ENCODE measurements at places on chromosomes 5 and 9. TPM values are rescaled to one million over a fixed set of nuclear protein-coding genes. Genes with fewer than 3 reads are reported as not detected.

- DNase-seq: no peak
Observed at GRCh38 chr5:73464016-73464745, 15.6 kb upstream of the FOXD1 start.

RPP25L gene
- total RNA-seq: 7.2 TPM

KIF4B gene
- not detected for total RNA-seq

DNA sequence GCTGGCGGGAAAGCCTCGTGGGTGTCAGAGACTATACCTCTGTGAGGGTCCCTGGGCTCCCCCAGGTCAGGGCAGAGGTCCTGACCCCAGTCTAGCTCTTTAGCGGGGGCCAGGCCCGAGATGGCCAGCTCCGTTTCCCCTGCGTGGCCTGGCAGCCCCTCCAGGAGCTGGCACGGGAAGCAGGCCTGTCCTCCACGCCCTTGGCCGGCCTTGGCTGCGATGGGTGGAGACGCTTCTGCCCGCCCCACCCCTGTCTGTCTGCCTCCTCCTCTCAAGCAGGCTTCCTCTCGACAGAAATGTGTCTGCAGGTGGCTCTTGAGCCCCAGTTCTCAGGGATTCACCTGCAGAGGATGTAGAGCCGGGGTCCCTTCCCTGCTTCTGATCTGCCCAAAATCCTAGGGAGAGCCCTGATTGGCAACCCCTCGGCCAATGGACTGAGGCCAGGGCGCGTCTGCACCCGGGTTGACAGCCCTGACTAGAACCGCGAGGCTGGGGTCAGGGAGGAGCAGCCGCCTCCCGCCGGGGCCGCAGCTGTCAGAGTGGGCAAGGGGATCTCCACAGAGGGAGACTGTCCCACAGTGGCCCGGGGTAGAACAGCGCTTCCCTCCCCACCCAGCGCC is 2.6 kb upstream of the GRIN1 start:
- DNase-seq: no peak

CER1 gene
- total RNA-seq: not detected

CCL27 gene
- 9.3 TPM for total RNA-seq

DNA sequence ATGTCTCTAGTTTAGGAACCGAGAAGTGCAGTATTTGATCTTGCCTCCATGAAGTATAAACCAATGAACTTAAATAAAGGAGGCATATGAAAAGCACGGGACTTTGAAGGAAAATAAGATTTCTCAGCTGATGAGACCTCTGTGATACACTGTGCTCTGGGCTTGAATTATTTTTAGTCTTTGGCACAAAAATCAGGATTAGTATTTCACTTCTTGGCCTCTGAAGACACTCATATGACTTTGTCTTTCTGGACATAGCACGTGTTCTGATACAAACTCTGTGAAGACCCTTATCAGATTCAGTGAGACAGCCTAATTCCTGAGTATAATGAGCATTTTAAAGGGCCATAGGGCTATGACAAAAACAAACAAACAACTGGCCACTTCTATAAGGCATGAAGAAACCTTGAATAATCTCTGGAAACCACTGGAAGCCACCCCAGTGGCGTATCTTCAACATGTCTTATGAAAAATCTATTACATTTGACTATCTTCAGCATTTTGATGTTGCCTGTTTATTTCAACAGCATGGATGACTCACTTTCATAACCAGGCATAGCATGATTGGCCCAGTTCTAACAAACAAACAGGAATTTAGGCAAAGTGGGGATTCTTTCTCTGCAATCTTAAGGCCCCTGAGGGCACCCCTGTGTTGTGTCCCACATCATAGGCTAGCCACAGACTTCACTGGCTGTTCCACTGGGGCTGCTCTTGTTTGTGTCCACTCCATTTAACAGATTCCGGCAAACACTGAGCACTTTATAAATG is 90.3 kb upstream of the ZNF462 start:
- no peak for DNase-seq

All from ascending aorta (tissue), 2 donors.